ENCODE measurements at places on chromosomes 16 and 17.

GRCh38 chr16:85473909-85474620, 139.1 kb upstream of the GSE1 start:
- peak; percentile 85 for DNase-seq

DNA sequence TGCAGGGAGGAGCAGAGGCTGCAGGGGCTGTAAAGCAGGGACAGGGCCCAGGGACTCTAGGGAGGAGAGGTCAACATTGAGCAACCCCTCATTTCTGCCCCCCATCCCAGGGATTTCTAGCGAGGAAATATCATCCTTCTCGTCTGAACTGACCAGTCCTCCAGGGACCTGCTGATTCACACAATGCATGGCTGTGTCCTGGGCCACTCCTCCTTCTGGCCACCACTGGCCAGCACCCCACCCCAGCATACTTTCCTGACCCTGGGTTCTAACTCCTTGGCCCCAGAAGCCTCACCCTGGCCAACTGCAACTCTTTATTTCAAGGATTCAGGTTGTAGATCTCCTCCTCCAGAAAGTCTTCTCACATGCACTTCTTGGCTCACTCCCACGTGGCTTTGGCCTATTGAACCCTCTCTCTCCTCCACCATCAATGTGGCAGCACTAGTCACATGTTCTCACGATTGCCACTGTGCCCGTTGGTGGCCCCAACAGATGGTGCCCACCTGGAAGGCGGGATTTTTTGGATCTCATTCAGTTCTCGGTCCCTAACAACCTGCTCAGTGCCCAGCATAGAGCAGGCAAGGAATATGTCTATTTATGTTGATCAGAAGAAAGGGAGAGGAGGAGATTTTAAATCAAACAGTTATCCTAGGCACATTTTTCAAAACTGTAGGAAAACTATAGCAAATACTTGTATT, 41.5 kb downstream of the CUEDC1 start:
- no peak for DNase-seq

DNA sequence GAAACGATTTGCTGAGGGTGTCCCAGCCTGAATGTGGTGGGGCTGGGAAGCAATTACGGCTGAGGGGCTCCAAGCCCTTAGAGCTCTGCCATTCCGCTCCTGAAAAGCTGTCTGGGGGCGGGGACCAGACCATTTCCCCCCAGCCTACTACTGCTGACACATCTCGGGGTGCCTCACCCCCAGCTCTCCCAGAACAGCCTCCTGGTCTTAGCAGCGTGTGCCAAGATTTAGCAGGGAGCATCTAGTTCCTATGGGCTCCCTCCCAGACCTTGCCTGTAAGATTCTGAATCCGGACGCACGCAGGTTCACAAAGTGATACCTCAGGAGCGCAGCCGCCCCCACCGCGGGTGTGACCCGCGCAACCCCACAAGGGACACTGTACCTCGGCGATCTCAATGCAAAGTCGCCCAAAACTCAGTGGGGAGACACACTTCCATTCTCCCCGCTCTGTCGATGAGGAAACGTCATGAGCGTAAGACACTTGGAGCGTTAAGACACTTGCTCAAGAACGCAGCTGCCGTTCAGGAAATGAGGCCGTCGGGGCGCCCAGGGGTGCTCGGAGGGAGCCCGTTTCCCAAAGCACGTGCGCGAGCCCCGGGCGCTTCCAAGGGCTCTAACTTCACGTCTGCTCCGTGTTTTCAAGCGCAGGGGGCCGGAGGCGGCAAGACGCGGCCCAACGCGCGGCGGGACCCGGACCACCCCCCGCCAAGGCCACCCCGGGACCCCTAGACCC, 629 bp downstream of the GEMIN4 start:
- DNase-seq: peak; percentile 42

DNA sequence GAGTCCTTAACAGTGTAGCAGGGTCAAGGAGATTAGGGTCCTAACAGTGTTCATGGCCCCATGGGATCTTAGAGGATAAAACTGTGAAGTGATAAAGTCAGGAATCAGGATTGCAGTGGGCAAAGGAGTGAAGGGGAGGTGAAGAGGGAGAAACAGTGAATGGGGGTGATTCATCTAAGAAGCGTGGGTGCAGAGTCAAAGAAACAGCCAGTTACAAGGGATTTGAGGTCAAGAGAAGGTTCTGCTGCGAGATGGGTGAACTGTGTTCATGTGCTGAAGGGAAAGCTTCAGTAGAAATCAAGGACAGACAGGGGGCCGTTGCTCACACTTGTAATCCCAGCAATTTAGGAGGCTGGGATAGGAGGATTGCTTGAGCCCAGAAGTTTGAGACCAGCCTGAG, 5.9 kb downstream of the GTF3C1 start:
- DNase-seq: no peak

GRCh38 chr16:1441391-1441829, 2.9 kb downstream of the CCDC154 start:
- DNase-seq: no peak

DNA sequence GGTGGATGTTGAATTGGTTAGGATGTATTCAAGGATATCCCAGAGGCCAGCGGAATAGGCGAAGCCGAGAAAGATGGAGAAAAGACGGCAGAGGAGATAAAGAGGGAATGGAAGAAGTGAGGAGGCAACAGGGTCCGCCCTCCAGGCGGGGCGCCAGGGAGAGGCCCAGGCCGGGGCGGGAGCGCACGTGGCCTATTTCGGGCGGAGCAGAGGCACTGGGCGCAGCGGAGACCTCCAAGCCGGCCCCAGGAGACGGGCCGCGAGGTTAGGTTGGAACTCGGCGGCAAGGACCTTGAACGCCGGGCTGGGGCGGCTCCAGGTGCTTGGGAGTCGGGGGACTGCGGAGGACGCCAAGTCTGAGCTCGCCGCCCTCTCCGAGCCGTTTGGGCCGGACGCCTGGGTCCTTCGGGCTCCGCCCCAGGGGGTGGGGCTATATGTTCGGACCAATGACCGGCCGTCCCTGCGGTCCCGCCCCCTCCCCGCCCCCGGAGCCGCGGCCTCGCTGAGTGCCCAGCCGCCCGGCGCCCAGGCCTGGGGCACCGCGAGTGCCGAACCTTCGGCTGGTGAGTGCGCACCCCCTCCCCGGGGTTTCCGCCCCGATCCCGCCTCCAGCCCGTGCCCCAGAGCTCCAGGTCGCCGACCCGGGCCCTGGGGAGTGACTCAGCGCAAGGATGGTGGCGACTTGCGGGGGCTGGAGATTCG, at the start of gene ZNF771:
Gene ZNF771 (plus strand): TSS at position 505 of the 702 bp plus-strand sequence. CDS start 448 bp downstream, outside the sequence.
- DNase-seq: peak; percentile 95

DNA sequence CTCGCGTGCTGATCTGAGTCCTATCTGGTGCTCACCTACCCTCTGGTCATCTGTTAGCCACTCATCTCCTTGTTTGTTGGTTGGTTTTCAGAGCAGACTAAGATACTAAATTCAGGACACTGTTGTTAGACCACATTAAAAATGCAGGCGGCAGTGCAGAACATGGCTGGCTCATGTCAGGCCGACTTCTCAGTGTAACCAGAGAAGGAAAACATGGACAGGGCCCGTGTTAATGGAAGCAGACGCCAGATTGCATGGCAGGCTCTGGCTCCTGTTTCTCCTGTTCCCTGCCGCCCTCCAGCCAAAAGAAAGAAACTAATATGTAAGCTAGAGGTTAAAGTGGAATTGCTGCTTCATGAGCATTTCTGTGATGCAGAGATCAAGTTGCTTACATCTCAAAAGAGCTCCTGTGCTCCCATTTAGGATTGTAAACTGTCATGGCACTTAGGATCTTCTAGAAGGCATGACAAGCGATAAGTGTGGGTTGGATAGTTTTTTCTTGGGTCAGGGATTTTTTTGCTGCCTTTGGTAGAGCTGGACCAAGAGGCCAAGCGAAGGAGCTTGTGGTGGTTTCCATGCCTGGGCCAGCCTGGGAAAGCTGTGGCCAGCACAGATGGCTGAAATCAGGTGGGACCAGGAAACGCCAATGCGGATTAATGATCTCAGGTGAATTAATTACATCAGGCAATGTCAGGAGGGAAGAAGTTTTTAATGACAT, 56.1 kb downstream of the YPEL2 start:
- peak; percentile 22 for DNase-seq

DNA sequence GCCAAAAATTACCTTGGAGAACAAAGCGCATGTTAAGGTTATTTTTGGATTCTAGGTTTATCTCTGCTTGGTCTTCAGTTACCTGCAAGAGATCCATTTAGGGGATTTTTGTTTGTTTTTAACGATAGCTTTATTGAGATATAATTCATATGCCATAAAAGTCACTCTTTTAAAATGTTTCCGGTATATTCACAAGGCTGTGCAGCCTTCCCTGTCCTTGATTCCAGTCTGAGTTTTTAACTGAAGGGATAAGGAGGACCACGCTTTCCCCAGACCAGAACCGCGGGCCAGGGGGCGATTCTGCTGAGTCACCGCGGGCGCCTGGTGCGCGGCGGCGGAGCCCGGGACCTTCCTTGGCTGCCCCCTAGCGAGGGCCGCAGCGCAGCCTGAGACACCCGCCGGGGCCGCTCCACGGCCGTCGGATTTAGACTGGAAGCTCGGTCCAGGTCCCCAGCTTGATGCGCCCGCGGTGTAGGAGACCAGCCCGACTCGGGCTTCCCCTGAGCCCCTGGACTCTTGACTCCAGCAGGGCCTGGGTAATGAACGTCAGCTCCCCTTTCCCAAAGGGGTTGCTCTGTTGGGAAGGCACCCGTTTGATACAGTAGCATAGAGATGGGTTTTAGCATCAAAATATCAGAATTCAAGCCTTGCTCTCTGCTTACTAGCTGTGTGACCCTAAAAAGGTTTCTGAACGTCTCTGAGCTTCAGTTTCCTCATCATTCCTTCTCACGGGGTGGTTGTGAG, 50.0 kb upstream of the STH start:
- DNase-seq: peak; percentile 64

GRCh38 chr17:17813725-17814095, 23.1 kb downstream of the SREBF1 start:
- DNase-seq: no peak

- DNase-seq: no peak
These were observed 9.2 kb downstream of the HERPUD1 start for GRCh38 chr16:56941092-56941491.

- peak; percentile 61 for DNase-seq
These were observed 18.1 kb downstream of the SOCS3 start for GRCh38 chr17:78341559-78342448.

- DNase-seq: no peak
These were observed 479.8 kb upstream of the GOT2 start for GRCh38 chr16:59213952-59214351.

DNA sequence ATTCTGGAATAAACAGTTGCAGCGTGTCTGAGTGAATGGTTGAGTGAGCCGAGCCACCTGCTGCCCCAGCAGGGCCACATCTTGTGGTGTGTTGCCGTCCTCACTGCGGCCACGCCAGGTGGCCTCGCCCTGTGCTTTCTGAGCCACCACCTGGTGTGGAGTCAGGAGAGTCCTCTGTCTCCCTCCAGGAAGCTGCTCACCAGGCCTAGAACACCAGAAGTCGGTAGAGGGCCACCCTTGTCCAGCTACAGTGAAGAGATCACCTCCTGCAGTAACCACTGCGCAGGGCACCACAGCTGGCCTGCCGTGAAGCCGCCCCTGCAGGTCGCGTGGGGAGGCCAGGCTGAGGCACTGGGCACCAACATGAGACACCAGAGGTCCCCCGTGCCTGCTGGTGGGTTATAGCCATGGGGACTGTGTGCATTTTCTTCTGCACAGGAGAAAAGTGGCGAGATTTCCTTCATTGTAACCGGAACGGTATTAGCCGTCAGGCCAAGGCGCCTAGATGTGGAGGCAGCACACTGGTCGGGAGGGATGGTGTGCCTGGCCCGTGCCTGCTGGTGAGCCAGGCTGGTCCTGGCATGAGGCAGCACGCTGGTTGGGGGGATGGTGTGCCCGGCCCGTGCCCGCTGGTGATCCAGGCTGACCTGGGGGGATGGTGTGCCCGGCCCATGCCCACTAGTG, 28.9 kb upstream of the FOXK2 start:
- no peak for DNase-seq

DNA sequence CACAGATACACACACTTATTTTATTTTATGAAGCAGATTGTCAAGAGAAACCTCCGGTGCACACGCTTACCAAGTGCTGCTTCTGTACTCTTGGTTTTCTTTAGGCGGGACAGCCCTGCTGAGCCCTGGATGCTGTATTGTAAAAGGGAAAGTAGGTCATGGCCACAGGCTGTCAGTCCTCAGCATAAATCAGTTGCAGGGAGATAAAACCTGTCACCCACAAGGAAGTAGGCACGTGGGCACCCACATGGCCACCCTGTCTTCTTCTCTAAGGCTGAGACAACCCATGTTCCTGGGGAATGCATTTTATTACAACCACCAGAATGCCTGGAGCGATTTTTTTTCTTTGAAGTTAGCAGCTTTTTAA, 59.3 kb downstream of the ASIC2 start:
- no peak for DNase-seq

DNA sequence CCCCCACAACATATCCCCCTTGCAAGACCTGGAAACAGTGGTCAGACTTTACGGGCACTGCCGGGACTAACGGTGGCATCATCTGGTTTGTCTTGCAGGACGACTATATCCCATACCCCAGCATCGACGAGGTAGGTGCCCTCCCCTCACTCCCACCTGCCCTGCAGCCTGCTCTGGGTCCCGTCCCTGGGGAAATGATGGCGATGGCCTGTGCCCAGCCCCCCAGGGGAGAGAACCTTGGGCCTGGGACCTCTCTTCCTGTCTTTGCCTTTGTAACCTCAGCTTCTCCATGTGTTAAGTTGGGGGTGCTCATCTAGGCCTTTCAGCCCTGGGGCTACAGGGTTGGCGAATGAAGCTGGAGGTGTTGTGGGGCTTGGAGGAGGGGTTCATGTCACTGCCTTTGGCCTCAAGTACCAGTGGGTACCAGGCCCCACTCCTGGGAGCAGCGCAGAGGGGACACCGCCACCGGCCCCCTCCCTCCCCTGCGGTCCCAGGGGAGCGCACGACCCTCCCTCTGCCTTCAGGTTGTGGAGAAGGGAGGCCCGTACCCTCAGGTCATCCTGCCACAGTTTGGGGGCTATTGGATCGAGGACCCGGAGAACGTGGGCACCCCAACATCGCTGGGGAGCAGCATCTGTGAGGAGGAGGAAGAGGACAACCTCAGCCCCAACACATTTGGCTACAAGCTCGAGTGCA, 99.9 kb downstream of the OR1D5 start:
- no peak for DNase-seq

GRCh38 chr17:17840751-17841591, 4.2 kb upstream of the SREBF1 start:
- no peak for DNase-seq

- DNase-seq: no peak
These were observed 60.0 kb downstream of the USP22 start for GRCh38 chr17:20982589-20983358.

DNA sequence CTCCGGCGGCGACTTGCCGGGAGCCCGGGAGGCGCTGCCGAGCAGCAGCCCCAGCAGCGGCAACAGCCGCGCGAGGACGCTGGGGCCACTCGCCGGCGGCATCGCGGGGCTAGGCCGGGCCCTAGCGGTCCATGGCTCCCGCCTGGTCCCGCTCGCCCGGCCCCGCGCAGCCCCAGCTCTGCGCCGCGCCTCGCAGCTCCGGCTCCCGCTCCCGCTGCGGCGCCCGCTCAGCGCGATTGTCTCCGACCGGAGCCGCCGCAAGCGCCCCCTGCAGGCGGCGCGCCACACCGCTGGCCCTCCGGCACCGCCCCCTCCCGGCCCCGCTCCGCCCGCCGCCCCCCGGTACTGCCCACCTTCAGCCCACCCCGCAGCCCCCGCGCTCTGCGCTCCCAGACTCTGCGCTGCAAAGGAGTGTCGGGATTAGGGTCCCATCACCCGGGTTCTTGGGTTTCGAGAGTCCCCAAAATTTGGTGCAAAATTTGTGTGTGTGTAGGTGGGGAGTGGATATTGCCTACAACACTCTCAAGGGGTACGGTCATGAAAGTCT, at the start of gene FAM171A2:
Gene FAM171A2 (minus strand): TSS at position 241 of the 547 bp plus-strand sequence. CDS start 139 bp downstream, at position 102.
- DNase-seq: peak; percentile 91

- peak; percentile 59 for DNase-seq
These were observed 441 bp downstream of the CMTM4 start for GRCh38 chr16:66695935-66696668.
